ENCODE measurements at places on chromosomes 13 and 19.

DNA sequence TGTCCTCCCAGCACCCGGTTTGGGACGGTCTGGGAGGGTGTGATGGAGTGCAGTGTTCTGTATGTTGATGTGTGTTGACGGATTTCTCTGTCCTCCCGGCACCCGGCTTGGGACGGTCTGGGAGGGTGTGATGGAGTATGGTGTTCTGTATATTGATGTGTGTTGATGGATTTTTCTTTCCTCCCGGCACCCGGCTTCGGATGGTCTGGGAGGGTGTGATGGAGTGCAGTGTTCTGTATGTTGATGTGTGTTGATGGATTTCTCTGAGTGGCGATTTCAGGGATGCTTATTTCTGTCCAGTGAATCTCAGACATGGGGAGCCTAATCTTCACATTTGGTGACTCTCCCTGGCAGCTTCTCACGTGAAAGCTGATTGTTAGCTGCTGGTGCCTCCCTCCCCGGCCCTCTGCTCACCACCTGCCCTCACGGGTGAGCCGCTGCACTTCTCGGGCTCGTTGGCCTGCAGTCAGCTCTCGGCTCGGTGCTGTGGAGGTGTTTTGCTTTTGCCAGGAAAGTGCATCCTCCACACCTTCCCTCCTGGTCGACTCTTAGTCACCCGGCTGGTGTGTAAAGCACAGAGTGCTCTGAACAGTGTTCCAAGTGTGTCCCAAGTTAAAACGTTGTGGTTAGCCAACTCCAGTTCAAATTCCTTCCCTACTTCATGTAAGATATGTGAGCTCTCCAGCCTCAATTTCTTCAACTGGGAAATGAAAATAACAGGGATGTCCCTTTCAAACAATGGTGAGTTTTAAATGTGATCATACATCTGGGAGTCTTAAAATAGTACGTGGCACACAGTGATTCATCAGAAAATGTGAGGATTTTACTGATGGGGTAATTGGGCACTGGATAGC is 54.6 kb downstream of the ATP11A start:
- DNase-seq = no peak

DNA sequence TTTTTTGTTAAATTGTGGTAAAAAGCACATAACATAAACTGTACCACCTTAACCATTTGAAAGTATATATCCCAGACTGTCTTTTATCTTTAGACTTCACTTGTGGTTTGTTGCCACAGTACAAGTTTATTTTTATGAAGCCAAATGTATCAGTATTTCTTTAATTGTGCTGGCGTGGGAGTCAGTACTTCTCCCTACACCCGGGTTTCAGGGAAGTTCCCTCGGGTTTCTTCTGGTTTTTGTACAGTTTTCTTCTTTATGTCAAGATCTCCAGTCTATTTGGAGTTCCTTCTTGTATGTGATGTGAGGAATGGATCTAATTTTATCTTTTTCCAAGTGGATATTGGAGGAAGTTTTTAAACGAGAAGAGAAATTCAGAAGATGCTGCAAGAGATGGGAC is 20.5 kb downstream of the CCDC8 start:
- no peak for DNase-seq

DNA sequence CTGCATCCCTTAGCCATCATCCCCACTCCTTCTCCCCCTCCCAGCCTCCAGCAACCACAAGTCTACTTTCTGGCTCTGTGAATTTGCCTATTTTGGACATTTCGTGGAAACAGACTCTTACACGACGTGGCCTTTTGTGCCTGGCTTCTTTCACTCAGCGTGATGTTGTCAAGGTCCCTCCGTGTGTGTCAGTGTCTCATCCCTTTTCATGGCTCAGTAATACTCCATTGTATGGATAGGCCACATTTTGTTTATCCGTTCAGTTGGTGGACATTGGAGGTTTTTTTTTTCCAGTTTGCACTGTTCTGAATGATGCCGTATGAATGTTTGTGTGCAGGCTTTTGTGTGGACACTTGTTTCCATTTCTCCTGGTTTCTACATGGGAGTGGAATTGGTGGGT is 38.0 kb downstream of the BICRA start:
- no peak for DNase-seq

DNA sequence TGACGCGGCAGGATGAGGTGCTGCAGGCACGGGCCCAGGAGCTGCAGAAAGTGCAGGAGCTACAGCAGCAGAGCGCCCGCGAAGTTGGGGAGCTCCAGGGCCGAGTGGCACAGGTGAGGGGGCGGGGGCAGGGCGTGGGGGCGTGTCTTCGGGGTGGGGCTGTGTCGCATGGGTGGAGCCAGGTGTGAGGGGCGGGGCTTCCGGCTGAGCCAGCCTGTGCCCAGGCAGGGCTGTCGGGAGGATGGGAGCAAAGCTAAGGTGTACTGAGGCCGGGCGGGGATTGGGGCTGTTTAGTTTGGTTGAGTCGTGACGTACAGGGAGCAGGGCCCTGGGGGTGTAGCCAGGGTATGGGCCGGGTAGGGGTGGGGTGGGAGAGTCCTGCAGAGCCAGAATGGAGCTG is 62.3 kb downstream of the KCNC3 start:
- no peak for DNase-seq

GRCh38 chr19:722553-723101 is 13.9 kb downstream of the PALM start:
- no peak for DNase-seq

GRCh38 chr13:109627649-109628048 is 158.7 kb downstream of the IRS2 start:
- DNase-seq = no peak

Data from non-pigmented ciliary epithelial cell (primary cell).